ENCODE measurements at places on chromosomes 7 and 10.

DNA sequence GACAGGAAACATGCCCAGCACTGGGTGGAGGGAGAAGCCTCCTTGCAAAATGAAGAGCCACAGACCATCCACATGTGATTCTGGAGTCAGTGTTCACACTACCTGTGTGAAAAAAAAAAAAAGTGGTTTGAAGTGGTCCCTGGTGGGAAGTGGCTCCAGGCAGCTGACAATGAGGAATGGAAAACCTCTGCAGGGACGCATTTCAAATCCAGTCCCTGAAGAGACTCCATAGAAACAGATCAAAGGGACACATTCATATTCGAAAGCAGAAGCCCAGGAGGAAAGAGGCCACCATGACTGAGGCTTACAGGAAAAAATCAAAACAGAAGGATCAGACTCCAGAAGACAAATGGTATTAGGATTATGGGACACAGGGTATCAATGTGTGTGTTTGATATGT is 11.5 kb upstream of the TCERG1L start:
- DNase-seq, result no peak

DNA sequence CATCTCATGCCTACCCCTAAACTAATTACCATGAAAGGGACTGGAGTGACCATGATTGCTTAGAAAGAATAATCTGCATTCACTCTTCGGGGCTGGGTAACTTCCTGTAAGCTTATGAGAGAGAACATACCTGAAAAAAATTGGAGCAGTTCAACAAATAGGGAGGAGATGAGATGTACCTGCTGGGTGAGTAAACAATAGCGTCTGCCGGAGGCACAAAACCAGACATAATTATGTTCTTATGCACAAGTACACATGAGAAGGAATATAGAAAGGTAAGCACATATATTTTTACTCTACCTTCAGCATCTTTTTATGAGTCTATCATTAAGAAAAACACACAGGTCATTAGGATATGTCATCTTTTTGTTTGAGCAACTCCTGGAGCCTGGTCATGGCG is 224.6 kb upstream of the FERD3L start:
- DNase-seq, result peak; percentile 97

DNA sequence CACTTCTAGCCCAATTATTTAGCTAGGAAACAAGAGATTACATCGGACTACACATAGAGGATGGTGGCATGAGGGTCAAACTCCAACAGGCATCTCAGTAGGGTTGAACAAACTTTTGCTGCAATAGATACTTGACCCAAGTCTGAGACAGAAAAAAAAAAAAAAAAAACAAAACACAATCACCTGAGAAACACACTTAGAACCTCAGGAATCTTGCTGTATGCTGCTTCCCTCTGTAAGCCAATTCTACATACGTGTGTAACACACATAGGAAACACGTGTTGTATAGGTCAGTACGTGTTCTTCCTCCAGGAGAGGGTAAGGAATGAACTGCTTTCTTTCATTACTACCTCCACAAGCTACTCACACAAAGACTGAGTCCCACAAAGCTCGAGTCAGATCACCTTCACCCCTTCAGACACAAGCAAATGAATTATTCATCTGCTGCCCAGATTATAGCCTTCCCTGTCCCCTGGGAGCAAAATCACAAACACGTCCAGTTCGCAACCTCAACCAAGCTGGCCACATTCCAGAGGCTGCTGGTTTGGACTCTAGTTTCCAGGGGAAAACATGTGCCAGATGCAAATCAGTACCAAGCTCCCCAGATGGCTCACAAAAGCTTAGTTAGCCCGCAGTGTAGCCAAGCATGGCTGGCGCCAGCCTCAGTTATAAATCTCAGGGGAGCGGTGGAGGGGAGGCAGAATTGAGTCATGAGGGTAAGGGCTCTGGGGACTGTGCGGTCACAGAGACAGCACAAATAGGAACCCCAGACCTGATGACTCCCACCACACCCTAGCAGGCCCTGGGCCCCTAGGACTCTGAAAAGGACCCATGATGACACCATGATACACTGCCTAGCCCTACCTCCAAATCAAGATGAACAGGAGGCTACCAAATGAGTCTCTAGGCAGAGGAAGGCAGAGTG is 15.1 kb downstream of the PSAP start:
- DNase-seq, result peak; percentile 45

DNA sequence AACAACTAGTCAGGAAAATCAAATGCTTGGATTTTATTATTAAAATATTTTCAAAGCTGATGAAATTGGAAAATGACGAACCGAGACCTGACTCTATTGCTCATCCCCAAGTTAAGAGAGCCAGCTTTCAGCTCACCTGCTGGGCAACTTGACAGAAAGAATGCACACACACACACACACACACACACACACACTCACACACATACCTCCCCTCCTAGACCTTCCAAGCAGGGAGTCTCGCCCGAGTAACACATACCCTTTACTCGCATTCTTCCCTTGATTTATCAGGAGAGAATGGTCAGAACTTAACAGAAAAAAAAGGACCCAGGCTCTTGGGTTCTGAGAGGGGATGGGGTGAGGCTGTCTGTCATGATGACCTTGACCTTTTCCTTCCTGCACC is 19.1 kb downstream of the GPRIN2 start:
- DNase-seq, result no peak

DNA sequence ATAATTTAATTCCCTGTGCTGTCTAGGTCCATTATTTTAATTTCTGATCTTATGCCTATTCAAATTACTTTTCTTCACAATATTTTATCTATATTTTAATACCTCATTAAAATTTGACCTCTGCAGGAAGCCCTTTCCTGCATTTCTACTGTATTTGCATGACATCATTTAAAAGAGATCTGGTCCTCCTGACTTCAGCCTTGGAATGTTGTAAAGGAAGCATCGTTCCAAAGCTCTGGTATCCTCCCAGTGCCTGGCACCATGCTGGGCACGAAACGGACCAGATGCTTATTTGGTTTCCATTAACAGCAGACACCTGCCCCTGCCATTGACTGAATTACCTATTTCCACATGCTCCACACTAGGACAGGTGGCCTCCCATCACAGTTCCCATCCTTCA is 247.5 kb downstream of the KLF6 start:
- DNase-seq, result no peak

Data from NCI-H2081 (cell line).